T-helper 2 cell treated with Interferon-gamma antibody and Interleukin-4, amounts not matched to agents 100 ng/mL and 5 ng/mL, for 36 hours (primary cell): ENCODE measurements at places on chromosomes 13 and 19. TPM values are rescaled to one million over a fixed set of nuclear protein-coding genes. Genes with fewer than 3 reads are reported as not detected.

Gene SNAPC2
- 16.0 and 21.4 TPM in 2 replicates for total RNA-seq

Gene TMC4
- total RNA-seq, result 3.5 and 3.9 TPM in 2 replicates

Gene ZNF555
- 0.70 and 1.2 TPM in 2 replicates for total RNA-seq

Gene PCP2
- total RNA-seq, result 0.82 and 2.0 TPM in 2 replicates

Gene DMKN
- not detected in 2 replicates for total RNA-seq

Gene KANK3
- total RNA-seq, result 1.5 and 2.2 TPM in 2 replicates

Gene GJA3
- 0.11 TPM in 1 of 2 replicates, not detected in the other for total RNA-seq

Gene FXYD3
- not detected in 2 replicates for total RNA-seq

Gene GNA15
- 83.0 and 83.6 TPM in 2 replicates for total RNA-seq

Gene NLRP7
- total RNA-seq, result not detected in 2 replicates

Gene RFPL4AL1
- total RNA-seq, result not detected in 2 replicates

Gene SBK2
- not detected in 2 replicates for total RNA-seq

Gene LSM7
- total RNA-seq, result 148 and 150 TPM in 2 replicates

Gene SIGLEC10
- 4.8 and 5.0 TPM in 2 replicates for total RNA-seq

Gene FBN3
- not detected in 2 replicates for total RNA-seq

Gene WDR18
- 57.2 and 61.8 TPM in 2 replicates for total RNA-seq

Gene FXYD5
- total RNA-seq, result 354 and 374 TPM in 2 replicates

Gene IGSF23
- not detected in 2 replicates for total RNA-seq

Gene CALR3
- 0.18 TPM in 1 of 2 replicates, not detected in the other for total RNA-seq

Gene SCGB2B2
- total RNA-seq, result 0.25 and 0.77 TPM in 2 replicates

Gene MEIOSIN
- total RNA-seq, result not detected in 2 replicates

Gene ZNF98
- total RNA-seq, result not detected in 2 replicates

Gene MBD3L2
- total RNA-seq, result not detected in 2 replicates

Gene IL12RB1
- 93.4 and 93.9 TPM in 2 replicates for total RNA-seq

Gene FSD1
- 12.6 and 13.8 TPM in 2 replicates for total RNA-seq

Gene OR7E24
- total RNA-seq, result not detected in 2 replicates

Gene AXL
- not detected in 2 replicates for total RNA-seq

Gene SIGLEC5
- total RNA-seq, result not detected in 2 replicates

Gene ZNF823
- total RNA-seq, result 4.8 and 5.4 TPM in 2 replicates

Gene LENG1
- 6.4 and 7.0 TPM in 2 replicates for total RNA-seq

Gene ADPRHL1
- 0.98 TPM in 2 replicates for total RNA-seq
